ENCODE measurements at places on chromosomes 12 and 14. TPM values are rescaled to one million over a fixed set of nuclear protein-coding genes. Genes with fewer than 3 reads are reported as not detected.

The GDF3 gene
- total RNA-seq, result not detected

The NUMB gene
- total RNA-seq, result 45.1 TPM

The RNASE1 gene
- 75.5 TPM for total RNA-seq

The MIP gene
- 0.07 TPM for total RNA-seq

The SLC4A8 gene
- 5.1 TPM for total RNA-seq

The SERPINA10 gene
- total RNA-seq, result not detected

The PPP4R4 gene
- total RNA-seq, result not detected

The ADGRD1 gene
- not detected for total RNA-seq

The ENTPD5 gene
- 12.7 TPM for total RNA-seq

- no peak for DNase-seq
Measured at GRCh38 chr12:49330631-49331379, 6.2 kb downstream of the C1QL4 start.

GRCh38 chr12:127590868-127591267 lies 676.1 kb upstream of the TMEM132C start:
- no peak for DNase-seq

- peak; percentile 26 for DNase-seq
Measured at GRCh38 chr14:49621114-49621881, 699 bp downstream of the MGAT2 start.

GRCh38 chr14:75979071-75979571 lies 2.7 kb downstream of the TGFB3 start:
- no peak for DNase-seq

GRCh38 chr12:112686373-112686772 lies 105.2 kb upstream of the RPH3A start:
- no peak for DNase-seq

GRCh38 chr12:5257763-5258495 lies 174.0 kb upstream of the NTF3 start:
- DNase-seq, result no peak

DNA sequence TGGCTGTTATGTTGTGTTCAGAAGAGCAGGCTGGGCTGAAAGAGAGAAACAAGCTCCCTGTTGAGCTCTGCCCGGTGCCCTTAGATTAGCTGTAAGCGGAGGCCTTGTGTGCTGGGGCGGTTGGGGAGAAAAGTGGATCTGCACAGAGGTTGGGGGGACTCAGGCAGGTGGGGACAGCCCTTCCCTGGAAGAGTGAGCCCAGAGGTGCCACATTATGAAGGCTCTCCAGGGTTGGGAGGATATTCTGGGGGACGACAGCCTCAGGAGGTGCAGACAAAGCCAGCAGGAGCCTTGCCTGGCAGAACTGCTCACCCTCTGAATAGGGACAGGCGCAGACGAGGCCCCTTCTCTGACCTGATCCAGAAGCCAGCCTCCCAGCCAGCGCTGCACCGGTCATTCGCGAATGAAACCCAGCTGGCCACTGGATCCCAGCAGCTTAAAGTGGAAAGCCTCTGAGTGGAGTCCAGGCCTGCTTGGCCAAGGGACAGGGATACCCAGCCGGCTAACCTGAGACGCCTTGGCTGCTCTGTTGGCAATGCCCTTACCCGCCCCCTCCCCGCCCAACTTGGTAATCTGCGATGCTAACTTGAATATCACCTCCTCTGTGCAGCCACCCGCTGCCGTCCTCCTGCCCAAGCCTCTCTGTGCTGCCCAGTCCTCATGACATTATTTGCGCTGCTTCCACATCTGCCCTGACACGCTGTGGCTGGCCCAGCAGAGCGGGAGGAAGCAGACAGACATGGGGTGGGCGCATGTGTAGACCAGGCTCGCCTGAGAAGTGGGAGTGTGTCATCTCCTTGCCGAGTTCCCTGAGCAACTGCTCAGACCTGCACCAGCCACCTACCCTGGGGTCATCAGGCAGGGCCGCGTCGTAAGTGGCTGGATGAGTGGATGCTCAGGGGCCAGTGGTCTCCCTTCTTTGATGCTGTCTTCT lies 5.6 kb downstream of the HIP1R start:
- no peak for DNase-seq

DNA sequence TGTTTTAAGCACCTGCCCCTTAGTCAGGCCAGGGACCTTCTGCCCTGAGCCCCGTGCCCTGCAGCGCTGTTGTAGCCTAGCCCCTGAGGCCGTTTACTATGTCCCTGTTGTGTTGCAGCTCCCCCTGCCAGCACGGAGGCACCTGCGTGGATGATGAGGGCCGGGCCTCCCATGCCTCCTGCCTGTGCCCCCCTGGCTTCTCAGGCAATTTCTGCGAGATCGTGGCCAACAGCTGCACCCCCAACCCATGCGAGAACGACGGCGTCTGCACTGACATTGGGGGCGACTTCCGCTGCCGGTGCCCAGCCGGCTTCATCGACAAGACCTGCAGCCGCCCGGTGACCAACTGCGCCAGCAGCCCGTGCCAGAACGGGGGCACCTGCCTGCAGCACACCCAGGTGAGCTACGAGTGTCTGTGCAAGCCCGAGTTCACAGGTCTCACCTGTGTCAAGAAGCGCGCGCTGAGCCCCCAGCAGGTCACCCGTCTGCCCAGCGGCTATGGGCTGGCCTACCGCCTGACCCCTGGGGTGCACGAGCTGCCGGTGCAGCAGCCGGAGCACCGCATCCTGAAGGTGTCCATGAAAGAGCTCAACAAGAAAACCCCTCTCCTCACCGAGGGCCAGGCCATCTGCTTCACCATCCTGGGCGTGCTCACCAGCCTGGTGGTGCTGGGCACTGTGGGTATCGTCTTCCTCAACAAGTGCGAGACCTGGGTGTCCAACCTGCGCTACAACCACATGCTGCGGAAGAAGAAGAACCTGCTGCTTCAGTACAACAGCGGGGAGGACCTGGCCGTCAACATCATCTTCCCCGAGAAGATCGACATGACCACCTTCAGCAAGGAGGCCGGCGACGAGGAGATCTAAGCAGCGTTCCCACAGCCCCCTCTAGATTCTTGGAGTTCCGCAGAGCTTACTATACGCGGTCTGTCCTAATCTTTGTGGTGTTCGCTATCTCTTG lies 7.6 kb downstream of the DLK1 start:
- DNase-seq, result no peak

GRCh38 chr14:94659901-94660300 lies 47.7 kb downstream of the SERPINA3 start:
- no peak for DNase-seq

- DNase-seq, result no peak
Measured at GRCh38 chr14:33851931-33852330, 98.9 kb downstream of the EGLN3 start.

DNA sequence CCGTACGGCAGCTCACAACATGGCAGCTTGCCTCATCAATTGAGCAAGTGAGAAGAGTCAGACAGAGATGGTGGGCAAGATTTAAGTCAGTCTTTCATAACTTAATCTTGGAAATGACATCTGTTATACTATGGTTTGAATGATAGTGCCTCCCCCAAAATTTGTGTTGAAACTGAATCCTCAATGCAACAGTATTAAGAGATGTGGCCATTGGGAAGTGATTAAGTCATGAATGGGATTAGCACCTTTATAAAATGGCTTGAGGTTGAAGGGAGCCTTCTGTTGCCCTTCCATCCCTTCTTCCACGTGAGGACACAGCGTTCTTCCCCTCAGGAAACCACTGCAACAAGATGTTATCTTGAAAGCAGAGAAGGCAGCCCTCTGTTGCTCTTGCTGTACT lies 124.2 kb downstream of the C12orf75 start:
- DNase-seq, result no peak

- DNase-seq, result no peak
Measured at GRCh38 chr12:104930388-104931326, 27.4 kb downstream of the SLC41A2 start.

DNA sequence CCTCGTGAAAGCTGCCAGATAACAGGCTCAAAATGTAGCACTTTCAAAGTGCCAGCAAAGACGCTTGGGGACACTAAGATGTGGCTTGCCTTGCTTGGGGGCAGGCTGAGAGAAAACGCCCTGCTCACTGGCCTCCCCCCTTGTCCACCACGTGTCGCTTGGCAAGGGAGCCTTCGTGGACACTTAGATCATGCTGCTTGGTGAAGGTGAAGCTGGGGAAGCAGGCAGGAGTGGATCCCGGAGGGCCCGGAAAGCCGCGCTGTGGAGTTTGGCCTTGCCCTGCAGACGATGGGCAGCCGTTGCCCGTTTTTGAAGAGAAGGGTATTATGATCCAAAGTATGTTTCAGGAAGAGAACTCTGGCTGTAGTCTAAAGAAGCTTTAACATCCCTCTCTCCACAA lies 53.4 kb upstream of the BDKRB2 start:
- DNase-seq, result no peak

GRCh38 chr12:101823891-101824290 lies 6.9 kb downstream of the GNPTAB start:
- no peak for DNase-seq

DNA sequence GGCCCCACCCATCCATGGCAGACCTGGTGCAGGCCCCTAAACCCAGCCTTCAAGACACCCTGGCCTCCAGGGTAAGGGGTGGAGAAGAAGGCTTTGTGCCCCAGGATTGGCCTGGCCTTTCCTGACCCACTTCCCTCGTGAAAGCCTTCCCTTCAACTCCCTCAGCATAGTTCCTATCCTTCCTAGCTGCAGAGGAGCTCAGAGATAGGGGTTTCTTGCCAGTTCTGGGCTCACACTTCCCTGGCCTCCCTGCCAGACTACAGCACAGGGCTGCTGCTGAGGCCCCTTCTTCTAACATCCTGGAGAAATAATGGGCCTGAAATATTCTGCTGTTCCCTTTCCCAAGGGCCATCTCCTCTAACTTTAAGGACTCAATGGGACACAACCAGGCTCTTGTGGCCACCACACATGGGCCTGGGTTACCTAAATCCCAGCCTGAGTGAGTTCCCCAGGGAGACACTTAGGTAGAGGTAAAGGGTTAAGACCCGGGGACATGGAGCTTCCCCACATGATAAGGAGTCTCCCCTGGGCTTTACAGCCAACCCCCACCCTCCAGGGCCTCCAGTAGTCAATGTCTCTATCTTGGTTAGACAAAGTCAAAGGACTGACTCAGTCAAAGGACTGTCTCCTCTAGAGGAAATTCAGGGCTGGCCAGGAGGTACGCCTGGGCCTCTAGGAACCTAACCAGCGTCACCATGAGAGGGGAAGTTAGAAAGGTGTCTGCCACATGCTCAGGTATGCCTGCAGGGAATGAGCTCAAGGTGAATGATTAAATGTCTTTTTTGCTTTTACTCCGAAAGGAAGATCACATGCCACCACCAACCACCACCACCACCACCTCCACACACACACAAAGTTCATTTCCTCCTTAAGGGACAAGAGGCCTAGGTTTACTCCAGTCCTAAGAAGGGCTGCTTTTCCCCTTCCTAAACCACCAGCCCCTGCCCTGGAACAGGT lies 7.1 kb downstream of the ZFP36L1 start:
- no peak for DNase-seq

DNA sequence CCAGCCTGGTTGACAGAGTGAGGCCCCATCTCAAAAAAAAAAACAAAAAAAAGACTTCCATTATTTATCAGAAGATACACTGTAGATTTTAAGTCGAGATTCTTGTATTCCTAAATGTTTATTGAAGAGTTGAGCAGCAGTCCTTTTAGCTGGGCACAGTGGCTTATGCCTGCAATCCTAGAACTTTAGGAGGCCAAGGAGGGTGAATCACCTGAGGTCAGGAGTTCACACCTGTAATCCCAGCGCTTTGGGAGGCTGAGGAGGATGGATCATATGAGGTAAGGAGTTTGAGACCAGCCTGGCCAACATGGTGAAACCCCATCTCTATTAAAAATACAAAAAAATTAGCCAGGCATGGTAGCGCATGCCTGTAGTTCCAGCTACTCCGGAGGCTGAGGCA lies 57.6 kb downstream of the HEATR5A start:
- no peak for DNase-seq

DNA sequence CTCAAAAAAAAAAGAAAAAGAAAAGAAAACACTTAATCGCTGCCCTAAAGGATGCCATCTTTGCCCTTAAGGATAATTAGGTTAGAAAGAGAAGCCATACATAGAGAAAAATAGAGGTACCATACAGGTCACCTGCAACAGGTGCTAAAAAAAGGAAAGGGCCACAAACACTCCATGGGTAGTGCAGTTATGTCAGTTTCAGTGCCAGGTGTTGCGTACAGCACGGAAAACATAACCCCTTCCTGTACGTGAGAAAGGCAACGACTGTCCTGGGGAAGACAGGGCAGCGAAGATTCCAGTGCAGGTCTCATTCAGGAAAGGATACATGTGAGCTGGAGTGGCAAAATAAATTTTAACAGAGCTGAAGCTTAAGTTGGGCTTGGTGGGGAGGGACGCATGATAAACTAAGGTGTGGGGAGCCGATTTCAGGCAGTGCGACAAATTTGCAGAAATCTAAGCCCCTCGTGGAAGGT lies 553 bp upstream of the DAZAP2 start:
- no peak for DNase-seq

DNA sequence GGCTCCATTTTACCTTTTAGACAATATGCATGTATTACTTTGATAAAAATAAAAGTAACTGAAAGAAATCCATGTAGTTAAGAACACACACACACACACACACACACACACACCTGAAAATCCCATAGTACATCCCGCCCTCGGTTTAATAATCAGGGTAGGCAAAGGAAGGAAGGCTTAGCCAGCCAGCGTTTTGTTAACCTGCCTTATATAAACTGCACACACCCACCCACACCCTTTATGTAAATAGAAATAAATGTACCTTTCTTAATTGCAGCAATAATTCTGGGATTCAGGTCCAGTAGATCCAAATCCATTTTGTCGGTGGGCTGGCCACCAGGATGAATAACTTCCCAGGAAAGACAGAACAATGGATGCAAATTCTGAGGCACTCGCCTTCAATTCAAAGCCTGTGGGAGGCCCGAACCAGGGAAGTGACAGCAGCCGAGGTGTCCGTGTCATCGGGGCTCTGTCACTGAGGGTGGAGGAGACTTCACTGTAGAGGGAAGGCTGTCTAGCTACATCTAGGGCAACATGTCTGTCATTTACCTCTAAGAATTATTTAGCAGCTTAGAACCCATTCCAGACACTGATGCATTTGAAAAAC lies 4.4 kb downstream of the XRCC3 start:
- DNase-seq, result no peak

DNA sequence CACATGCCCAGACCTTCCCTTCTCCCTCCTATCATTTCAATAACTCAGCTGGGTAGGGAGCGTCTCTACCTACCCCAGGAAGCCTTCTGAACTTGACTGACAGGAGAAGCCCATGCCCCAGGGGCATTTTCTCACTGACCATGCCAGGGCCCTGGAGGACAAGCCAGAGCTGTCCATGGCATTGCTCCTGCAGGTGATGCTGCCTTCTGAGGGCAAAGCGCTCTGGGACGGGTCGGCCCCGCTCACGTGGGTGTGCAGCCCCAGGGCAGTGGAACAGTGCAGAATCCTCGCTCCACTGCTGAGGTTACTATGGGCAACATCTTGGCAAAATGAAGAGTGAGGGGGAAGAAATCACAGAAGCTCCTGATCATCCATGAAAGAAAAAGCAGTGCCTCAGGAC lies 28.5 kb upstream of the CIPC start:
- no peak for DNase-seq

DNA sequence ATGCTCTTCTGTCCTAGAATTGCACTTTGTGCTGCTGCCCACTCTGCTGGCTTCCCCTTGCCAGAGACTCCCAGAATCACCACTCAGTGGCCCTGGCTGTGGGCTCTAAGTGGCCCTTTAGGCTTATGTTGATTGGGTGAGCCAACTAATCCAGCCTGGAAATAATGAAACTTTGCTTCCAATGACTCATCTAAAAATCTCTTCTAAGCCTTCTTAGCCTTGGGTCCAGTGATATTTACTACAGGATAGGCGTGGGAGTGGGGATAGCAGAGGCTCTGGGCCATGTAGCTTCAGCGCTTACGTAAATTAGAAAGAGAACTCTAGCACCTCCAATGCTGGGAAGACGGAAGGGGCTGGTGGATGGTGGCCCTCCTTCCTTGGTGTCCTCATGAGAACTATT lies 137.9 kb downstream of the TTC8 start:
- no peak for DNase-seq

GRCh38 chr12:94761559-94761958 lies 111.2 kb upstream of the TMCC3 start:
- DNase-seq, result peak; percentile 92

Data from pulmonary artery endothelial cell (primary cell).